Activated CD4-positive, alpha-beta T cell treated with anti-CD3 and anti-CD28 coated beads for 48 hours (primary cell): ENCODE measurements at places on chromosomes 5 and 9.

DNA sequence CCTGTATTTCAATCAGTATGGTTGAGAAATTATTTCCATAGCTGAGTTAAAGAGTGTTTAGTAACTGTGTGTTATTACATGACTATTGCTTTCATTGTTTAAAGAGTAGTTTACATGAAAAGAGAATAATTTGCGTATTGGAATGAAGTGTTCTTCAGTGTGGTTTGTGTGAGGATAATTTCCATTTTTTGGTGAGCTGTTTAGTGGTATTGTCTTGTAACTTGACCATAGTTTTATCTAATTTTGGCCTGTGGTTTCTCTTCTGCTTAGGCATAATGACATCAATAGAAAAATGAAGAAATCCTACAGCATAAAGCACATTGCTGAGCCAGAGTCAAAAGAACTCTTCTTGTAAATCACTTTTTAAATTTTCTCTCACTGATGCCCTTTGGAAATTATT is 151.2 kb downstream of the SNCAIP start:
- DNase-seq = no peak

DNA sequence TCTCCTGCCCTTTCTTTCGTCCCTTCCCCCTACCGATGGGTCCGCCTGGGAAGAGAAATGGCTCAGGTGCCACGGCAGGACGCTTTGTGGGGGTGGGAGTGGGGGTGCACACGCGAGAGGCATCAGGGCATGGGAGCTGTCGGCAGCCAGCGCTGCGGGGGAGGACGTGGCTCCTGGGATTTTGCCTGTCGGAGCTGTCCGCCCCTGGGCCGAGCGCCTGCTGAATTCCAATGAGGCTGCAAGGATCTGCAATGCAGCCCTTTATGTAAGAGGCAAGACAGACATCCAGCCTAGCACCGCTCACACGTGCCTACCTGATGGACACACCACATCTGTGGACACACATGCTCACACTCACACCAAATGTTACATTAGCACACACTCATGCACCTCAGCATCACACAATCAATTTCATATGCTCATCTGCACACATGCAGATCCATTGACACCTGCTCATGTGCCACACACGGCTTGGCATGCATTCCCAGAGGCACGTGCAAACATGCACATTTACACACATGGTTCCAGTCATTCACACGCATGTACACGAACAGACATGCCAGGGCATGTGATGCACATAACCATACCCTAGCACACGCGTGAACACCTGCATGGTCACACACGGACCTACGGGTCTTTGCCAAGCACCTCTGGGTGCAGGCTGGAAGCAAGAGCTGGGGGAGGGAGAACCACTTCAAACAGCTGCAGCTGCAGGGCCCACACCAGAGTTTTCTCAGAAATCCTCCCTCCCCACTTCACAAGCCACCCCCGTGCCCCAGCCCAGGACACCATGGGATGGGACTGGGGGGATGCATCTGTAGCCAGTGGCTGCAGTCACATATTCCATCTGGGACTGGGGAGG is 1.4 kb downstream of the GRIN1 start:
- no peak for DNase-seq

GRCh38 chr5:13939638-13940037 is 4.8 kb downstream of the DNAH5 start:
- DNase-seq = no peak

DNA sequence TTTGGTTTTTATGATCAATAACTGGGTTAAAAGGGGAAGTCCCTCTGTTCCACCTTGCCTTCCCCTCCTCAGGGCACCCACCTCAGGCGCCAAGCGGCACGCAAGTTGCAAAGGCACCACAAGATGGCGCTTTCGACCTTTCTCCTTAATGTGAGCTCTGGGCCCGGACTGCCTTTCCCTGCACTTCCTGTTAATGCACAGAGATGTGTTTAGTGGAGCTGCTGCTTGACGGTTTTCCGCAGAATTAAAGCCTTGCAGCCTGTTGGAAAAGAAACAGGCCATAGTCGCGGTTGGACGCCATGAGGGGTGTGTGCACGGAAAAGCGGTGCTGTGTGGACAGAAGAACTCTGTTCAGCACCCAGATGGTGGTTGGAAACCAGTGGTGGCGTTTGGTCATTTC is 17.9 kb downstream of the CXCL14 start:
- DNase-seq = peak; percentile 89

DNA sequence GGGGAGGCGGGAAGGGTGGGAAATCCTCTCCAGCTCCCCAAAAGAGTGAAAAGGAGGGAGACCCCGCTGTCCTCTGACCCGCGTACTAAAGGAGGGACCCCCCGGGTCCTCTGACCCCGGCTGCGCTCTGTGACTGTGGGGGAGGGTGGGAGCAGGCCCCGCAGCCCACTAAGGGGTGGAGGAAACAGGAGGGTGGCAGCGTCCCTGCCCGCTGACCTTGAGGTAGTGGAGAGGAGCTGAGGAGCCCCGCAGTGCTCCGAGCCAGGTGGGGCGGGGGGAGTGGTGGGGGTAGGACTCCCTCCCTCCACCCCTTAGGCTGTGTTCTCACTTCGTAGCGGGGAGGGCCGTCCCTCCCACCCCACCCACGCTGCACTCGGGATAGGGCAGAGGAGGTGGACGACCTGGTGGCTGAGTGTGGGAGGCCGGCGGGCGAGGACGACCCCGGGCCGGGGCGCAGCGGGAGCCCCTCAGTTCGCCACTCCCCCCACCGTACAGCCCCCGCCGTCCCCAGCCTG is 449 bp upstream of the ADCY2 start:
- no peak for DNase-seq

- no peak for DNase-seq
Measured at GRCh38 chr5:40089269-40089668, 590.4 kb upstream of the PTGER4 start.

- no peak for DNase-seq
Measured at GRCh38 chr9:5052838-5053237, 67.8 kb downstream of the JAK2 start.

DNA sequence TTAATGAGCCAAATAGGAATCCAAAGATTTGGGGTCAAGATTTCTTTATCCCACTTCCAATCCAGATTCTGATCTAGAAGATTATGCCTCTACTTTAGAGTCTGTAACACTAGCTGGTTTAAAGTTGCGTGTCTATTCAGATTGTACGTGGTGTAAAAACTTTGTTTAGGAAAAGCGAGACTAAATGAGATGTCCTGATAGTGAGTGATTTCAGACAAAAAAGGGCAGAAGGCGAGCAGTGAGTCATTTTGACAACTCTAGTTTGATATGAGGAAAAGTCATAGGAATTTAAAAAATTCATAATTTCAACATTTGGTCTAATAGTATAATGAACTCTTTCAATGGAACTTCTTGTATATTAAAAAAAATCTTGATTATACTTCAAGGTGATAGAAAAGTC is 119.6 kb upstream of the KLF9 start:
- no peak for DNase-seq

GRCh38 chr5:102773133-102773532 is 18.0 kb downstream of the PAM start:
- no peak for DNase-seq

DNA sequence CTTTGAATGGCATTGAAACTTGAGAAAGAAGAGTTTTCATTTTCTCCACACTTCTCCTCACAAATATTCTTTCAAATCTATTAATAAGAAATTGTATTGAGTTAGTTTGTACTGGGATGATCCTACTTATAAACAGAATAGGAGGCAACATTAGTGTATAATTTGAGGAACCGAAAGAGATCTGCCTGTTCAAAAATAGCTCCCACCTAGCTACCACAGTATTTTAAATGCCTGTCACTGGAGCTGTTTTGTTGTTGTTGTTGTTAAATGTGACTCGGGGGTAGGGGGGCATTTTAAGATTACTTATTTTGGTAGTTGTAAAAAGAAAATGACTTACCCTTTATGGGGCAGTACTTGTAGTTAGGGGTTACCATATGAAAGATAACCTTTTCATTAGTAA is 20.1 kb upstream of the HAPLN1 start:
- DNase-seq = no peak

- no peak for DNase-seq
Measured at GRCh38 chr9:16413509-16414016, 456.9 kb downstream of the BNC2 start.

- DNase-seq = no peak
Measured at GRCh38 chr9:34709196-34709978, 549 bp downstream of the CCL21 start.

- no peak for DNase-seq
Measured at GRCh38 chr5:33049842-33050241, 338.7 kb downstream of the NPR3 start.

DNA sequence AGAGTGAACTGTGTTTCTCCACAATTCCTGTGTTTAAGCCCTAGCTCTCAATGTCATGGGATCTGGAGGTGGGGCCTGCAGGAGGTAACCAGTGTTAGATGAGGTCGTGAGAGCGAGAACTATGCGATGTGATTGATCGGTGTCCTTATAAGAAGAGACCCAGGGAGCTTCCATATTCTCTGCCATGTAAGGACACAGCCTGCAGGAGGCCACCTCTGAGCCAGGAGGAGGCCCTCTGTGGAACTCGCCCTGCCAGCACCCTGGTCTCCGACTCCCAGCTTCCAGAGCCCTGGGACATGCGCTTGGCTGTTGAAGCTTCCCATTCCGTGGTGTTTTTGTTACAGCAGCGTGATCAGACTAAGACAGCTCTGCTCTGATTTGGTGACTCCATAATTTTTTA is 255.4 kb downstream of the IRX2 start:
- DNase-seq = no peak

DNA sequence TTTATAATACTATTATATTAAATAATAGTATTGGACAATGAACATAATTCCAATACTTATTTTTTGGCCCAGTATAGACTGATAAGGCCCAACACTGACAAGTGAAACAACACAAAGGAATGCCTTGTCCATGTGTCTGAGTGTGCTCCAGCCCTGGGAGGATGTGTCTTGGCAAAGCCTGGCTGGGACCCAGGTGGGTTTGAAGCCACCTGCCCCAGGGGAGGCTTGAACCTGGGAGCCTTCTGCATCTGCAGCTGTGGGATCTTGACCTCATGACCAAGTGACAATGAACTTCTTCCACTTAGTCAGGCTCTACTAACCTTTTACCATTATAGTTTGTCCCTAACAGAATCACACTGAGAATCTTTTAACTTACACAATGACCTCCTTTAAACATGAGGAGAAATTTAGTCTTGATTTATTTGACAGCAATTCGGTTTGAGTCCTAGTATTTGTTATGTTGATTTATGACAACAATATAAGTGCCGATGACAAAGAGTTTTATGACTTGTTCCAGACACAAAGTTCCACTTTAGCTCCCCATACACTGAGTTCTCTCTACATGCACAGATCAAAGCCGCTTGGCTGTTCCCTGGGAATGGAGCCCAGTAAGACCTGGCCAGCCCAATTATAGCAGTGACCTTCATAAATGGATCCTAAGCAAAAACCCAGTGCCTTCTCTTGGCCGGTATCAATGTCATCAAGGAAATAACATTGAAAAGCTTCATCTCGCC is 294.5 kb downstream of the CTNND2 start:
- no peak for DNase-seq

DNA sequence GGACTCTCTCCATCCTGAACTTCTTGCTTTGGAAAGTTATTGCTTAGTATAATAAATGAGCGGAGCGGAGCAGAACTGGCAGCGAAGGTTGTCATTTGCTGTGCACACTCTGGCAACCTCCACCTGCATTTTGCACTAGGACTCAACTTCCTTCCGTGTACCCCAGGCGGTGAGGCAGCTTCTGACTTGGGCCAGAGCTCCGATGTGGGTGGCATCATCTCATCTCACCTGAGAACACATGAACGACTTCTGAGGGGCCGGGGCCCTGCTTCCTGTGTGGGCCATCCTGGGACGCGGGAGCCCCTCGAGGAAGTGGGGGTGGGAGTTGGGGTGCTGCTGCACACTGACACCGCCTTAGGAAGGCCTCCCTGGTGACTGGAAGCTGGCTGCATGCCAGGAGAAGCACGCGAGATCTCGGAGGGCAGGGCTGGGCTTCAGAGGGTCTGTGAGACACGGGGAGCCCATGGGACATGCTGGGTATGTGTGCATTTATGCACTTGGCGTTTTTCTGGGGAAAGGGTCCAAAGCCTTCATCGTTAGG is 56.5 kb upstream of the COL5A1 start:
- no peak for DNase-seq

DNA sequence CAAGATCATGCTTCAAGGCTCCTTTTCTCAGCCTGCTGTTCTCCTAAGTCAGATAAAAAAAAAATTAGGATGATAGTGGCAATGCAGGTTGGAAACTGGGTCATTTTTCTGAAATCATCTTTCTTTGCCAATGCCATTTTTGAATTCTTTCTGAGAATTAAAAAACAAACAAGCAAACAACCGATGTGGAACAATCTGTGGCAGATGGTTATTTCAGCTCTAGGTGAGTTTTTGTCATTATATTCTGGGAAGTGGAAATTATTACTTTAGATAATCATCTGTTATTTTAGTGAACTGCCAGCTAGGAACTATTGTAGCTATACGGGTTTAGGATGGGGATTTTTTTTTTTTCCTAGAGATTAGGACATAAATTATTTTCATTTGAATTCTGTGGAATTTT is 129.7 kb downstream of the NTRK2 start:
- DNase-seq = no peak

GRCh38 chr9:3880851-3881250 is 355.1 kb upstream of the RFX3 start:
- DNase-seq = no peak

GRCh38 chr5:176793343-176793699 is 17.0 kb upstream of the UNC5A start:
- no peak for DNase-seq

- DNase-seq = no peak
Measured at GRCh38 chr9:133285252-133285775, 10.3 kb upstream of the ABO start.

DNA sequence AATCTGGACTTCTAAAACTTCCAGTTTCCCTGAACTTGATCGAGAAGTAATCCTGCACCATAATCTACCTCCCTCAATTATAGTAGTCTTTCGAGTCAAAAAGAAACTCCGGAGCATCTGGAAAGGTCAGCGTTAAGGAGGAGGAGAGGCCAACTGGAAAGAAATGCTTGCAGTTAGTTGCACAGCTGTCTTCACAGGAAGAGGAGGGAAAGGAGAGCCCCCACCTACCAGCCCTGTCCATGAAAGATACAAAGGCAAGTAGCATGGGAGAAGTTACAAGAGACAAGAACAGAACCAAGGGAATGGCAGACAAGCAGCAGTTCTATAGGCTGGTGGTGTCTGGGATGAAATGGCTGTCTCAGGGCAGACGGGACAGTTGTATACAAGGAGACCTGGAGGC is 170.6 kb downstream of the RAB3C start:
- DNase-seq = no peak

GRCh38 chr9:2787065-2787464 is 56.8 kb downstream of the PUM3 start:
- DNase-seq = no peak

DNA sequence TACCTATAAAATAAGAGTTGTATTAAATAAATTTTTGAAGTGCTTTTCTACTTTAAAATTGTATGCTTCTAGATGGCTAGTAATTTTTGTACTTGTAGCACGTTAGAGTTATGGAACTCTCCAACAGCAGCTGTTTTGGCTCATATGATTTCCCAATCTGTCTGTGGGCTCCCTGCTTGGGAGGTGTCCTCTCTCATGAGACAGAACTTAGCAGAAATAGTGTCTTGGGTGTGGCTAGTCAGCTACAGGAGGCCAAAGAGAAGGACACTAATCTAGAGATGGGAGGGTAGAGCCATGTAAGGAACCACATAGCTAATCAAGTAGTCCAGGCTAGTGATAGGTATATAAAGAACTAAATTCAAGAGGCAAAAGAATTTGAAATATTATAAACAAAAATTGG is 78.4 kb upstream of the DAB2 start:
- no peak for DNase-seq
